ENCODE measurements at places on chromosomes 2 and 18.
A peak's percentile ranks its signal among the peaks of the same experiment; 100 is the strongest.

DNA sequence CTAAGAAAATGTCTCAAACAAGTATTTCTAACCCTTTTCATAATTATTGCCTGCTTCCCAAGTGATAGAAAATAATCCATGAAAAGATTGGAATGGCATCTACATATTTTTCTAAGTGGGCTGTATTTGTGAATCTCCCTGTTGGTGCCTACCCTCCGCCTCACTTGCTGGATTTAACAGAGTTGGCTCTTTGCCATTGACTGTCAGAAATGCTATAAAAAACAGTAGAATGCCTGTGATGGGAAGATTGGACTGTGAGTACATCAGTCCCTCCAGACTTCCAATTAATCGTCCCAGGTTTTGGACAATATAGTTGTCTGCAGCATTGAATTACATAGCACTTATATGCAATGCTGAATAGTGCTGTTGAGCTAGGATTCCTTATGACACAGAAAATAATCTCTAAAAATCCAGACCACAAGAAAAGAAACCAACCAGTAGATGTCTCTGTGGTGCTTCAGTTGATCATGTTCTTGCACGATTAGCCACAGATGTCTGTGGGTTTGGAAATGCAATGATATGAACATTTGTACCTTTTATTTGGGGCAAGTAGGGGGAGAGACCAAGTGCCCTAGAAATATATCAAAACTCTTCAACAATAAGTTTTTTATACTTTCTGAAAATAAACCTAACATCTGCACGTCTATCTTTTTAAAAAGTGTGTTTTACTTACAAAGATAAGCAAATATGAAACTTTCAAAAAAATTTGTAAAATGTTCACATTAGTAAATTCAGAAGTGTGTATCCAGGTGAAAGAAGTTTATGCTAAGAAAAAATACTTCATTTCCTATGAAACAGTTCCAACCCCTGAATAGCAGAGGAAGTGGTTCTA lies 88.5 kb downstream of the DYNAP start:
- no peak for DNase-seq

DNA sequence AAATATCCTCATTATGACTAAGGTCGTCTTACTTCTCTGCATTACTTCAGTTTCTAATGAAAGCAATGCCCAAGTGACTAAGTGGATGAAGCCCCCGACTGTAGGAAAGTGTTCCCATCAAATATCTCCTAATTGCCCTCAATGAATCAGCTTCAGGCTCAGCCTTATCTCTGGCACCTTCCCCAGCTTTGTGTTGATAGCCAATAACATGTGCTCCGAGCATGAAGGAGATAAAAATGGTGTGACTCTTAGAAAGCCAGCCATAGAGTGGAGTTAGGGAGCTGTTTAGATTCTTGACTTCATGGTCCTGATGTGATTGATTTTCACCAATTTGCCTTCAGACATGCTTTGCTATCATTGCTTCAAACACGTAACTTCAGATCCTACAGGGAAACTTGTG lies 339.2 kb upstream of the NRP2 start:
- DNase-seq, result no peak

GRCh38 chr2:53423465-53423864 lies 344.1 kb upstream of the CHAC2 start:
- DNase-seq, result no peak

GRCh38 chr2:128301501-128301966 lies 17.1 kb downstream of the HS6ST1 start:
- DNase-seq, result no peak

- DNase-seq, result no peak
These were observed 31.8 kb upstream of the CABLES1 start for GRCh38 chr18:23103449-23103848.

DNA sequence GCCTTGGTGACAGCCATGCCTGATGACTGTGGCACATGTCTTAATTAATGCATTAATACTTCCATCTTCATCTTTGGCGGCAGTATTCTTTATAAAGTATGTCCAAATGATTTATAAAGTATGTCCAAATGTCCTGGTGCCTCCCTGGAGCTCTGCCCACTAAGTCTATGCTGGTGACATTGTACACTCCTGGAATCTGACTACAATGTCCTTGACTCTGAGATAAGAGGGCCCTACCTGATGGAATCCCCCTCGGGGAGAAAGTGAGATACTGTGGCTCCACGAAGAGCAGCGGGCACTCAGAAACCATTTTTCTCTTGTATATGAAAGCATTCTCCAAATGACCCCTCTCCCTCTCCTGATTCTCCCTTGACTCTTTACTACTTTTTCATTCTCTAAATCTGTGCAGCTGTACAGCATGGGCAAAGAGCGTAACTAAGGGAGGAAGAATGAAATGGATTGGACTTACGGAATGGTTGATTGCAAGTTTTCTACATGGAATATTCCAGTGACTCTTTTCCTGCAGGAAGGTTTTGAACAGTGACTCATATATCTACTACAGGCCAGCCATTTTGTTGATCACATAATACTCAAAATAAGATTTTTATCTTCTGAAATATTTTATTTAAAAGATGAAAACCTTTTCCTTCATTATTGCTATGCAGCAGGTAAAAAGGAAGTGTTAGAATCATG lies 17.3 kb downstream of the RAB12 start:
- no peak for DNase-seq

DNA sequence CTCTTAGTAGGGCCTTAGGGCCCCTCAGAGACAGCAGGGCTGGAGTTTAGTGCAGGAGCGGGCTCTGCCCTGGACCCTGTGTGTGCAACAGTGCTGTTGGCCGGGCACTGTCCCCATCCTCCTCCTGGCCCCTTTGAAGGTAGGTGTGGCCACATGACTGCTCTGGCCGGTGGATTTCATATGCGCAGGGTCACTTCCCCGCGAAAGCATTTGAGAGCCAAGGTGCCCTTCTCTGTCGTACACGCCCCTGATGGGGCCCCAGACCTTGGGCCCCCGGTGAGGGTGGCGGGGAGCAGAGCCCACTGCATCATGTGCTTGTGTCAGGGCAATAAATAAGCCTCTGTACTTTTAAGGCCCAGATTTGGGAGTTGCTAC lies 15.5 kb downstream of the TMEM177 start:
- DNase-seq, result no peak

GRCh38 chr2:64840426-64840881 lies 148.7 kb upstream of the SLC1A4 start:
- no peak for DNase-seq

DNA sequence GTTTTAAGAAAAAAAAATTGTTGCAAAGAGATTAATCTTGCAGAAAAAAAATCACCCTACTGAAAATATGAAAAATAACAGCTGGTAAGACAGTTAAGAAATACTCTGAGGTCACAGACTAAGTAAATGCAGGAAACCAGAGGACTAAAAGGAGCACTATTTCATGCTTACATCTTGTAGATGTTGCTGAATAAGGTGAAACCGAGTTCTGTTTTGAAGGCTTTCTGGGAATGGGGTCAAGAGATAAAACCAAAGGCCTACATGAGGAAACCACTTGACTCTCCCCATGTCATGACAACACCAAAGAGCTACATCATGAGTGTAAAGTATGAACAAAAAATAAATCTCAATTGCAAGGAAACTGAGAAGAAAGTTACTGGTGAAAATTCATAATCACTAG lies 197.6 kb downstream of the LRP1B start:
- DNase-seq, result no peak

- DNase-seq, result no peak
These were observed 179.4 kb upstream of the DCC start for GRCh38 chr18:52160636-52161035.

- DNase-seq, result no peak
These were observed 175.8 kb downstream of the CALCRL start for GRCh38 chr2:187272255-187272654.

GRCh38 chr2:38376346-38377049 lies 575 bp downstream of the ATL2 start:
- peak; percentile 88 for DNase-seq

DNA sequence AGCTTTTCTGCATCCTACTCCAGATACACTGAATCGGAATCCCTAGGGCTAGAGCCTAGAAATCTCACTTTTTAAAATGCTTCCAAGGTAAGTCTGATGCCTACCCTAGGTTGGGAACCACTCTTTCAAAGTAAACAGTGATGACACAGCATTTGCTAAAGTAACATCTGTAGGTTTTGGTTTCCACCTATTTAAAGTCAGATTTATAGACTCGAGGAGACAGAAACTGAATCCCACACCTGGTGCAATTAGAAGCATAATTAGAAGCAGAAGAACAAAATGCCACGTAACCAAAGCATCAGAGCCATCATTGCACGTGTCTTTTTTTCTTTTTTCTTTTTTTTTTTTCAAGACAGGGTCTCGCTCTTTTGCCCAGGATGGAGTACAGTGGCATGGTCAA lies 40.9 kb downstream of the PDK1 start:
- no peak for DNase-seq

DNA sequence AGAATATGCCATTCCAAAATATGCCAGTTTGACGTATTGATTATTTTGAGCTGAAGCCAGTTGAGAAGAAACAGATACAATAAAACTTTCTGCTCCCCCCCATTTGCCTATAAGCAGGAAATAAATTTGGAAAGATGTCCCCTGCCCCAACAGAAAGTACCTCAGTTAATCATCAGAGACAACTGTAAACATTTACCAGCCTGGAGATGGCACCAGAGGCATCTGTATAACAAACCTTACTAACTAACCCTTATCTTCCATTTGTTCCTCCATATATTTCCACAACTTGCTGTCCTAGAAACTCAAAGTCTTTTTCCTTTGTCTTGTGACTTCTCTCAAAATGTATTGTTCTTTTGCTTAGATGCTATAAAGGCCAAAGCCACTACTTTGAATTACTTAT lies 93.8 kb downstream of the AKAIN1 start:
- no peak for DNase-seq

DNA sequence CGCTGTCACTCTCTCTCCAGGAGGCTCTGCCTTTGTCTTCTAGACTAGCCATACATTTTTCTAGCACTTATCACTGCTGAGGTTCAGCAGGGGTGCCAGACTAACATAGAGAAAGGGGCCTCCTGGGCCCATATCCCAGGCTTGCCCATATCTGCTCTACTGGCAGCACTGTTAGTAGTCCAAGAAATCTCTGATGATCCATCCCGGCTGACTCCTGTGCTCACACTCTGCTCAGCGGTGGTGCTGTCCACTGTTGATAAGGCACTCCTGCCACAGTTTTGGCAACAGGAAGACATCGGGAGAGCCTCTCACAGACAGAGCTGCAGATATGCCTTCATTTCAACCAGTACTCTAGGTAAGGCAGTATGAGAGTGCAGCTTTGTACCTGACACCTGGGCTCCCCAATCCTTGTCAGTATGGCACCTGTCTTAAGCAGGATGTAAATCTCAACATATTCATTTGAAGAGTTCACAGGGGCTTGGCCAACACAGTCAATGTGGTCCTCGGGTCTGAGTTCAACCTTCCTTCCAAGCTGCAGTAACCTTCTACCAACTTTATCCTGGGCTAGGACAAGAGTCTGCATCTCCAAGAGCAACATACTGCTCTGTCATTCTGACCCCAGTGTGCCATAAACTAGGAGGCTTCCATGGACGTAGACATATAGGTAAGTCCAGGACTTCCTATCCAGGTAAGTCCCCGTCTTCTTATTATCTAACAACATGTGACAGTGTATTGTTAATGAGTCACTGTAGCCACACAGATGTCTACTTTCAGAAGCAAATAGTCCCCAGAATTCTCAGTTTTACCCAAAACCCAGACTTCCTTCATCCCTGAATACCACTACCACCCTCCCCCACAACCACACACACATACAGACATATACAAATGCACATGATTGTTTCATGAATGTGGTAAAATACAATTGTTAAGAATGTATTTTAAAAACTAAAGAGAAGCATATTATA lies 16.2 kb downstream of the KLF7 start:
- DNase-seq, result no peak

DNA sequence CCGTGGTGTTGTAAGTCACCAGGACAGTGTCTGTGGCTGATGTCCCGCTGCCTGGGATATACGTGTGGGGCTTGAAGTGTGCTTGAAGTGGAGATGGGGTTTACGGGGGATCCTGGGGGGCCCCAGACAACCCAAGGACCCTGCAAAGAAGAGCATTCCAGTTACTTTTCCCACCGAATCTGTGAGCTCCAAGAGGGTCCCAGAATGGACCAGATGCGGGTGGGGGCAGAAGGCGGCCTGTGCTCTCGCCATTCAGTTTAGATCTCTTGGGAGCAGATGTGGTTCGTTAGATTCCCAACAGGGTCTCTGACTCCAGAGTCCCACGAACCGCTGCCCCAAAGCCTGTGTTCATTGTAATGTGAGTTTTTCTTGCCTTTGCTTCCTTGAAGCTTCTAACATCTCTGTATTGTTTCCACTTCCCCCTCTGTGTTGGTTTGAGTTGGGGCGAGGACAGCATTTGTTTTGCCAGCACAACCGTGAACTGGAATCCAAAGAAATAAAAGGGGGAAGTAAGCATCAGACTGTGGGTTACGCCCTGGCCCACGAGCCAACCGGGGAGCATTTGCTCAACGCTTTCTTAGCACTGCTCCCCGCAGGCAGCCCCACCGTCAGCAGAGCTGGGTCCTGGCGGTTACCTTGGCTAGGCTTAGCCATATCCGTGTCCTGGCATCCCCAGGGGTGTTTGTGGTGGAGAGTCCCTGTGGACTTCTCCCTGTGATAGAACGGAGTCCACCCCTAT lies 92.1 kb downstream of the SH3BP4 start:
- DNase-seq, result peak; percentile 79

- no peak for DNase-seq
These were observed 58.6 kb upstream of the LYPD6B start for GRCh38 chr2:148979919-148980277.

Measured in upper lobe of right lung (tissue), 1 donor.